Retinal pigment epithelial cell (primary cell): ENCODE measurements at places on chromosomes 1 and 21.

DNA sequence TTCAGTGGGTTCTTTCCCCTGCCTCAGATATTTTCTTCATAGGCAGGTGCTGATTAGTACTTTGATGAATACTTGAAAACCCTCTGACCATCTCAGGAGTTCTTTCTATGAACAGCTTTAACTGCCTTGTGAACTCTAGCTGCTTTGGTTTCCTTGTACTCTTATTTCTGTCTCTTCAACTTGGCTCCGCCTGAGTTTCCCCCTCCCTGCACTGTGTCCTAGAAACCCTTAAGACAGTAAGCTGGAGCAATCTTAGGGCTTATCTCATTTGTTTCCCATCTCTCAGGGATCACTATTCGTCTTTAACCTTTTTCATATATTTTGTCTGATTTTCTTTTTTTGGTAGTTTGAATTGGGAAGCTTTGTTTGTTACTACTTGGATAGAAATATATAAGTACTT lies 99.1 kb downstream of the PKN2 start:
- DNase-seq: no peak

DNA sequence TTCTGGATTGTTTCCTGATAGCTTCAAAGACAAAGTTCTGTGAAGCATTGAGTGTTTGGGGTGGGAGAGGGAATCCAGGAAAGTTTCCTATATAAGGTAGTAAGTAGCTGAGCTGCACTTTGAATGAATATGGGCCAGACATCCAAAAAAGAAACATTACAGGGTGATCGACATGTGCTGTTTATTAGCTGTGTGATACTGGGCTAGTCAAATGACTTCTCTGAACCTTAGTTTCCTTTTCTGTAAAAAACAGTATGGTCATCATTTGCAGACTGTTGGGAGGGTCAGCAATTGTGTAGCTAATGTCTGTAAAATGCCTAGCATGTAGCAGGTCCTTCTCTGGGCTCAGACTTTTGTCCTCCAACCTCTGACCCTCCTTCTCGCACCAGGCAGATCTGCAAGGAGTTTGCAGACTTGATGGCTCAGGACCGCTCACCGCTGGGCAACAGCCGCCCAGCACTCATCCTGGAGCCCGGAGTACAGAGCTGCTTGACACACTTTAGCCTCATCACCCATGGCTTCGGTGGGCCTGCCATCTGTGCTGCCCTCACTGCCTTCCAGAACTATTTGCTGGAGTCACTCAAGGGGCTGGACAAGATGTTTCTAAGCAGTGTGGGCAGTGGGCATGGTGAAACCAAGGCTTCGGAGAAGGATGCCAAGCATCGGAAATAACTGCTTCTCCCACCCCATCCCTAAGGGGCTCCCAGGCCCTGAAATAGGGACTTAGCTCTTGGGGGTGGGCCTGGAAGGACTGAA lies 21.1 kb downstream of the TFAP2E start:
- no peak for DNase-seq

- DNase-seq: no peak
Measured at GRCh38 chr21:16667395-16667794, 845.4 kb upstream of the CXADR start.

DNA sequence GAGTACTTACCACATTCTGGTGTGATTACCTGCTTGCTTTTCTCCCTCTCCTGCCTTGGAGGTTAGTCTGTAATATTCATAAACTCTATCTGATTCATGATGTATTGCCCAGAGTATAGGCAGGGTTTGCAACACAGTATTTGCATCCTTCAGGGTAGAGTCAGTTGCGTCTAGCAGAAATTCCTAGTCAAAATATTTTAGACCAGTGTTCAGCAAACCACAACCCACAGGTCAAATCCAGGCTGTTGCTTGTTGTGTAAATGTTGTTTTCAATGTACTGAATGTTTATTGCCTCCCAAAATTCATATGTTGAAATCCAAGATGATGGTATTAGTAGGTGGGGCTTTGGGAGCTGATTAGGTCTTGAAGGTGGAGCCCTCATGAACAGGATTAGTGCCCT lies 82.9 kb downstream of the NGF start:
- DNase-seq: no peak

DNA sequence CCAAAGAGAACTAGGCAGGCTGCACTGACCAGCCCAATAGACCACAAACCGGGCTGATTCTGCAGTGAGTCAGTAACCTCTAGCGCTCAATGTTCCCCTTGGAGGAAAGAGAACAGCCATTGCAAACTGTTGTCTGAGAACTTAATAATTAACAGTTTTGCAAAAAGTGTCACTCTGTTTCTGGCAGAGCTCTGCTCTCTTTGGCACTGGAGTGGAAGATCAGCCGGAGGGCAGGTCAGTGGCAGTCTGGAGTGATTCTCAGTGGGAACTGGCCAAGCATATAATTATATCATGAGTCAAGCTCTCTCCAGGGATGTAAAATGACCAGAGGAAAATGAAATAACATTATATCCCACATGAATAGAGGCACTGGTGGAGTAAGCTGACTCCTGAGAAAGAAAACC lies 238.3 kb downstream of the HLX start:
- DNase-seq: peak; percentile 48

DNA sequence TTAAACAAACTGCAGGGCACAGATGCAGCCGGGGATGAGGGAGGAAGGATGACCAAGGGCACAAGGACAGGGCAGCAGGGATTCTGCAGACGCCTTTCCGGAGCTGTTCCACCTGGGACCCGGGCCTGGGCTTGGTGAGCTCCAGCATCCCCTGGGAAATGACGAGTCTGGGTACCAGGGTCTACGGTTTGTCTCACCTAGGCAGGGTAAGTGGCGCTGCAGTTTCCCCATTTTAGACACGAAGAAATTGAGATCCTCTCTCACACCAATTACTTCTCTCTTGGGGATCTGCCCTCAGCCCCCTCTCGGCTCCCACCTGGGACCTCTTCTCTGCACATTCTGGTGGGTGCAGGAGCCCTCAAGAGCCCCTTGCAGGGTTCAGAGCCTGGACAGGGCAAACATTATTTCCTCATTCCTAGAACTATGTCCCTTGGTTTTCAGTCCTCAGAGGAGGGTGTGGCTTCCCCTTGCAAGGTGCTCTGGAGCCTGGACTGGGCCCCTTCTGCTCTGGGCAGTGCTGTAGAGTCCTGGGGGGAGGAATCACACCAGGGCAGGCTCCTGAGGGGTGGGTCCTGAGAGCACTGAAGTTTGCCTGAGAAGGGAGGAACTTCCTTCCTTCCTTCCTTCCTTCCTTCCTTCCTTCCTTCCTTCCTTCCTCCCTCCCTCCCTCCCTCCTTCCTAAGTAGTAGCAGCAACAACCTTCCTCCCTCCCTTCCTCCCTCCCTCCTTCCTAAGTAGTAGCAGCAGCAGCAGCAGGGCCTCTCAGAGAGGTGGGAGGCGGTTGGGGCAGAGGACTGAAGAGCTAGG lies 16.0 kb downstream of the RAP1GAP start:
- DNase-seq: no peak

- DNase-seq: no peak
Measured at GRCh38 chr1:71464016-71464415, 383.2 kb upstream of the ZRANB2 start.

DNA sequence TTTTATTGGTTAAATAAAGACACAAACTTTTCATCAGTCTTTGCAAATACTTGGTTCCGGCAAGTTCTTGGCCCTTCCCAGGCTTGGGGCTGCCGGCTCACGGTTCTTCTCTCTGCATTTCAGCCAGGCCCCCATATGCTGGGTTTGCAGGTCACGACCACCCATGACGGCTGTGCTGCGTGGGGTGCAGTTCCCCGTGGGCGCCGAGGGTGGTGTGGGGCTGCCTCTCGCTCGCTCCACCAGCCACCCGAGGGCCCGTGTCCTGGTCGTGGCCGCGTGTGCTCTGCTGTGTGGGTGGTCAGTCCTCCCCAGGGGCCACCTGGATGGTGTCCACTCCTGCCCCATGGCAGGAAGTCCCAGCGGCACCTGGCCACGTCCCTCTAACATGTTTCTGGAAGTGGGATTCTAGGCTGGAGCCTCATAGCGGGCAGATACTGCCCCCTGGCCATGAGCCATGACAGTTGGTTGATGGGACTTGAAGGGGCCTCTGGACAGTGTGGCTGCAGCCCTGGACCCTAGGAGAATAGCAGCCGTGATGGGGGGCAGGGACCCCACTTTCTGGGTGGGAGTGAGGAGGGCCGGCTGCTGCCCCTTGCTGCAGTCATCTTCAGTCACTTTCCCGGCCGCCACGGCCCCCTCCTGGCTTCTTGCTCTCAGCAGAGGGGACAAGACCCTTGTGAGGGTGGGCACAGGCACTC lies 46.3 kb downstream of the SKI start:
- DNase-seq: no peak

DNA sequence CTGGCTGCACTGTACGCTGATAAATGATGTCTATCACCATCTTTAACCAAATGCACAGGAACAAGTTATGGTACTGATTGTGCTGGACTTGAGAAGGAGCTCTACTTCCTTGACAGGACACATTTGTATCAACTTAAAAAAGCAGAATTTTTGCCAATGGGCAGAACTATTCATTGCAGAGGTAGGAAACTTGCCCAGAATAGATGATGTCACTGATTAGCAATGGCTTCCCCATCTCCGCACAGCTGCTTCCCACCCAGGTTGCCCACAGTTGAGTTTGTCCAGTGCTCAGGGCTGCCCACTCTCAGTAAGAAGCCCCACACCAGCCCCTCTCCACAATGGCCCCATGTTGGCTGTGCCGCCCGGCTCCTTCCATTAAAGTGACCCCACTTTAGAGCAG lies 33.4 kb downstream of the CAPN2 start:
- no peak for DNase-seq

GRCh38 chr1:227949954-227950734 lies 2.4 kb upstream of the WNT9A start:
- DNase-seq: no peak

DNA sequence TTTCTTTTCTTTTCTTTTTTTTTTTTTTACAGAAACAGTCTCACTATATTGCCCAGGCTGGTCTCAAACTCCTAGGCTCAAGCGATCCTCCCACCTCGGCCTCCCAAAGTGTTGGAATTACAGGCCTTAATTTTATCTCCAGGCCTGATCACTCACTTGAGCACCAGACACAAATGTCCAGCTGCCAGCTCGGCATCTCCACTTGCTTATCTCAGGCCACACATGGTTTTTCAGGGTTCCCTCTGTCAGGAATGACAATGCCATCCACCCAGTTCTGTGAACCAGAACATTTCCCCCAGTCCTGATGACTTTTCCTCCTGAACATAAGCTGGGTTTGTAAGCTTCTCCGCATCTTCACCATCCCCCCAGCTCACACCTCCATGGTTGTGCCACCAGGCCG lies 44.6 kb upstream of the ZNF281 start:
- no peak for DNase-seq

DNA sequence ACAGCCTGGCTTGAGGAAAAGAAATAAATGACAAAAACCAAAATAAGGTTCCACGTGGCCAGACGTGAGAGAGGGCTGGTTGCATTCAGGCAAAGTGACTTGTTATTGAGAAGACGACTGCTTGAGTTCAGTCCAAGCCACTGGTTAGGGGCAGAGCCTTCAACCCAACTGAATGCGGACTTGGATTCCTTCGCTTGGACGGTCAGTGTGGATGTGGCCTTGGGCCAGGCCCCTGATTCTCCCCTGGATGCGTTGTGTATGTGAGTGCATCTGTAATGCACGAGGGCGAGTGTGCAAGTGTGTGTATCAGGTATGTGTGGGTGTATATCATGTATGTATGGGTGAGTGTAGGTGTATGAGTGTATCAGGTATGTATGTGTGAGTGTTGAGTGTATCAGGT lies 1.9 kb downstream of the PLA2G2F start:
- no peak for DNase-seq
